ENCODE measurements at places on chromosomes 1 and 21.

GRCh38 chr1:209268479-209268878 lies 315.0 kb upstream of the CAMK1G start:
- no peak for DNase-seq

- no peak for DNase-seq
Observed at GRCh38 chr1:103112546-103112945, 4.2 kb upstream of the COL11A1 start.

- DNase-seq: no peak
Observed at GRCh38 chr1:205496661-205497060, 7.8 kb upstream of the CDK18 start.

DNA sequence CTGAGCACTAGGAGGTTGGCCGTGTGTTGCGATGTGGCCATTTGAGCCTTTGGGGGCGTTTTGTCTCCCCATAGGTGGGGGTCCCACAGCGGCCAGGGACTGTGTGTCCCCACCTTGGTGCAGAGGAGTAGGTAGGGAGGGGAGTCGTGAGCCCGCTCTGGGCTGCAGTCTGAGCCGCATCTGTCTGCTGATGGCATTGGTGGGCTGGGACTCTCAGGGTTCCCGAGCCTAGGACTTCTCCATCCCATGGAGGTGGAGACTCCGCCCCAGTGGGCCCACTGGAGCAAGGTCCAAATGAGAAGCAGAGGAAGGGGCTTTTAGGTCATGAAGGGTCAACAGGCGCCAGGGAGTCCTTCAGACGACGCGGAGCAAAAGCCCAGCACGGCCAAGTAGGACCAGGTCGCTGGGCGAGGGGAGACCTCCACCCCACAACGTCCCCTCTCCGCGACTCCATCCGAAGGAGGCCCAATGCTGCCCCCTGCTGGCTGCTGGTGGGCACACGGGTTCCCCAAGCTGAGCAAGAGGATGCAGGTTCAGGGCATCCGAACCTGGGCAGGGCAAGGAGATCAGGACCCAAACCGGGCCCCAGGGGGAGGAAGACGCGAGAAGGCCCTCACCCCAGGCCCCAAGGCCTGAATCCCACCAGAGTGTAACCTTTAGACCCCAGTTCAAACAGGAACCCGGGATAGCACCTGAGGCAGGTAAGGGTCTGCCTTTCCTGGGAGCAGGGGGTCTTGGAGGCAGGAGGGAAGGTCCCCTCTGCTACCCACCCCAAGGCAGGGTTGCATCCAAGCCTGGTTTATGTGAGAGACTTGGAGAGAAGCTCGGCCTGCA lies 14.9 kb downstream of the TTC34 start:
- peak; percentile 62 for DNase-seq

- DNase-seq: no peak
Observed at GRCh38 chr21:44681861-44682579, at the start of gene KRTAP12-1. KRTAP12-1 (minus strand) TSS chr21:44682163; CDS start chr21:44682123, 40 bp downstream.

- no peak for DNase-seq
Observed at GRCh38 chr21:25518491-25518911, 88.8 kb downstream of the MRPL39 start.

GRCh38 chr1:230090194-230090711 lies 23.2 kb downstream of the GALNT2 start:
- DNase-seq: no peak

DNA sequence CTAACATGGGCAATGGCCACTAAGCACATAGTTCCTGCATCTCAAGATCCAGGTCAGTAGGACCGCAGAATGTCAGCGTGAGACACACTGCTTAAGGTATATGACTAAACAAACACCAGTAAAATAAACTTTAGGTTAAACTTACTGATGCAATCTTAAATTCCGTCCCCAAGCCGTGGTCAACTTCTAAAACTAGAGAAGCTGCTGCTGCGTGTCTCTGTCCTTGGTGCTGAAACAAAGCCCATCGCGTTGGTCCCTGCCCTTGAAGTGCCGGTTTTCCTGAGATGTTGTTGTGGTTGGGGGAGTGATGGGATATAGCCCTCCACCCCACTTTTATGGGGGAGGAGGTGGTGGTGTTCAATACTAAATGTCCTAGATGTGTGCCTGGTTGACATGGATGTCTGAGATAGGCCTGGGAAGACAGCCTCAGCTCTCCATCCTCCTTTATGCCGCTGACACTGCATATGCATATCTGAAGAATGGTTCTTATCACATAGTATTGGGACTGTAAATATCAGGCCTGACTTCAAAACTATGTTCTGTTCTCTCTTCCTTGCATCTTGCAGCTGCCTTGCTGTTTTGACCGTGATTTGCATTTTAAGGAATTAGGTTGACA lies 72.0 kb upstream of the KCNA3 start:
- DNase-seq: peak; percentile 42

DNA sequence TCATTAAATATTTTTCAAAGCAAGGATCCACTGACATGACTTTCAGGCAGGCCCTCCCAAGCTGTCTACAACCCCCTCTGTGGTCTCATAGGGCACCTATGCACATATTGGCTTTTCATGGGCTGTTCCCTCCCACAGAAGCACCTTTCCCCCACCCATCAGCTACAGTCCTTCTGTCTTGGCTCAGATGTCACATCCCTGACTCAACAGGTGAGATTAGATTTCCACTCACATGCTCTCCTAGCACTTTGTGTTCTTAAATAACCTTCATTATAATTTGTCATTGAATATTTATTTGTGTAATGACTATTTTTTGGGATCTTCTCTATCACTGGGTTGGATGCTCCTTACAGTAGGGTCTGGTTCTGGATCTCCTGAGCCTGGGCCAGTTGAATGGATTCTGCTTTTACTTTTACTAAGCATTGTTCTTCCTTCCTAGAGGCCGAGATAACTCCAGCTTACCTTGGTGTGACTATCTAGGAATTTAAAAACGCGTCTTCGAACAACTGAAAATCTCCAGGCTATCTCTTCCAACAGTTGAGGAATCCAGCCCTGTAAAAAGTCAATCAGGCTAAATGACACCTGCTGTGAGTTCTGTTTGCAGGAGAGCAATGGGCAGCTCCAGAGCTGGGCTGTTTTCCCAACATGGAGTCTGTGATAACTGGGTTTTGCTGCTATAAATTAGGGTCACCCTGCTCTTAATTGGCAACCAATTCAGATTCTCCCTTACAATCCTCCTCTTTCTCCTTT lies 16.2 kb downstream of the ROR1 start:
- DNase-seq: no peak

GRCh38 chr1:156624814-156625435 lies 5.7 kb downstream of the HAPLN2 start:
- no peak for DNase-seq

DNA sequence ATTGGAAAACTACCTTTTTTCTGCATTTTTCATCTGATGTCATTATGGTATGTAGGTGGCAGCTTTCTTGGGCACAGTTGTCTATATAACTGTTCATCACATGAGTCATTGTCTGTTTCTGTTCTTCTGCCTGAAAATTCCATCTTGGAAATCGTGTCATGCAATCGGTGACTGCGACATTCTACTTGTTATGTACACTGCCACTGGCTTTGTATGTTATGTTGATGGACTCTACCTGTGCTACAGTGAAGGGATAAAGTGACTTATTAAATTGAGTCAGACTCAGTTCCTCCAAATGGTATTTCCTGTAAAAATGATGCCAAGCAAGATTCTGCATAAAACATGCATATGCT lies 8.6 kb downstream of the SMAP2 start:
- DNase-seq: peak; percentile 28

- DNase-seq: no peak
Observed at GRCh38 chr21:37744551-37744950, 171.7 kb downstream of the KCNJ6 start.

DNA sequence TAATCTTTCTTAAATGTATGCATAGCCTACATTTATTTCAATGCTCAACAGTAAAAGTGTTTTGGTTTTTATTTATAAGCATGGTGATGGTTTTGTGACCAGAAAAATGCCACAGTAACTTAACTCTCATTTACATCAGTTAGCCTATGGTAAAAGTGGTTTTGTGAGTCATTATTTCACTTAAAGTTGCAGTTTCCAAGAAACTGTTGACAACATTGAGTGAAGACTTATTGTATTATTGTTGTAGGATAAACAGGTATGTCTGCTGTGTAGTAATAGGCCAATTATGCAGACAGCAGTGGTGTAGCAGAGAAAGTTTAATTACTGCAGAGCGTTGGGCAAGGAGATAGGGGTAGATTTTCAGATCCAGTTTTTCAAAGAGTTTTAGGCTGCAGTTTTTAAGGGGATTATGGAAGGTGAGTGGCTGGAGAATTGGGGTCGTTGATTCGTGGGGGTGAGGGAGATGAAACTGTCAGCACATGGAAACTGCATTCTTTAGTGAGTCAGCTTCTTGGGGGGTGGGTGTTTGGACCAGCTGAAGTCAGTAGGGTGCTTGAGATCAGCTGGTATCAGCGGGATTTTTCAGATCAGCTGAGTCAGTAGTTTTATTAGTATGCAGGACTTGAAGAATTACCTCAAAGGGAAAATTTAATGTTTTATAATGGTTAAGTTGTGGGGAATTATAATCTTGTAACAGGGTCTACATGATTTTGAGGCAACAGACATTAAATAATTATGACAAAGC lies 168.7 kb upstream of the FMN2 start:
- DNase-seq: peak; percentile 26

DNA sequence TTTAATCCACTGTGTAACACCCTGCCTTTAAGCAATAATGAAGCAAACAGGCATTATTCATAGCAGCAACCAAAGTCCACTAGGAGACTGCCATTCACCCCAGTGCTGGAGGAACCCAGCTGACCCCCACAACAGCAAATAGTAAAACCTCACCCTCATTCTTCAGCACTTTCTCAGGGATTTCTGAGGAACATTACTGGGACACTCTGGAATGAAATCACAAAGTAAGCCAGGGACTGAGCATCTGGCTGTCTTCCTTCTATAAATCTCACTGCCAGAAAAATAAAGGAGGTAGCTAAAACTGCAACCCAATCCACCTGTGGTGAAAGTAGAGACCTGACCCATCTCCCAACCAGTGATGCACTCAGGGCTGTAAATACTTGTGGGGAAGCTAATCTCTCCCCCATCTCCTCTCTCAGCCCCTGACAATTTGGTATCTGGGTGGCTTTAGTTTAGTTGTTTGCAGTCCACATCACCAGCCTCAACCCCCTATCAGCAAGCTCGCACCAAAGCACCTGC lies 47.1 kb downstream of the COL6A1 start:
- DNase-seq: no peak

- no peak for DNase-seq
Observed at GRCh38 chr21:43924421-43925095, 59.5 kb downstream of the AGPAT3 start.

DNA sequence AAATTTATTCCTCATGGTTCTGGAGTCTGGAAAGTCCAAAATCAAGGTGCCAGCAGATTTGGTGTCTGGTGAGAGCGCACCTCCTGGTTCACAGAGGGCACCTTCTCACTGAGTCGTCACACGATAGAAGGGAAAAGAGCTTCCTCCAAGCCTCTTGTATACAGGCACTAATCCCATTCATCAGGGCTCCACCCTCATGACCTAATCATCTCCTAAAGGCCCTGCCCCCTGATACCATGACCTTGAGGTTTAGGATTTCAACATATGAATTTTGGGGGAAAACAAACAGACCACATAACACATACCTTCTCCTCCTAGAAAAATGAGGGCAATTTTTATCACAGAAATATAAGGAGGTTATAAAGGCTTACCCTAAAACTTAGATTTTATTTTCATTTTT lies 88.0 kb upstream of the NFIA start:
- no peak for DNase-seq

DNA sequence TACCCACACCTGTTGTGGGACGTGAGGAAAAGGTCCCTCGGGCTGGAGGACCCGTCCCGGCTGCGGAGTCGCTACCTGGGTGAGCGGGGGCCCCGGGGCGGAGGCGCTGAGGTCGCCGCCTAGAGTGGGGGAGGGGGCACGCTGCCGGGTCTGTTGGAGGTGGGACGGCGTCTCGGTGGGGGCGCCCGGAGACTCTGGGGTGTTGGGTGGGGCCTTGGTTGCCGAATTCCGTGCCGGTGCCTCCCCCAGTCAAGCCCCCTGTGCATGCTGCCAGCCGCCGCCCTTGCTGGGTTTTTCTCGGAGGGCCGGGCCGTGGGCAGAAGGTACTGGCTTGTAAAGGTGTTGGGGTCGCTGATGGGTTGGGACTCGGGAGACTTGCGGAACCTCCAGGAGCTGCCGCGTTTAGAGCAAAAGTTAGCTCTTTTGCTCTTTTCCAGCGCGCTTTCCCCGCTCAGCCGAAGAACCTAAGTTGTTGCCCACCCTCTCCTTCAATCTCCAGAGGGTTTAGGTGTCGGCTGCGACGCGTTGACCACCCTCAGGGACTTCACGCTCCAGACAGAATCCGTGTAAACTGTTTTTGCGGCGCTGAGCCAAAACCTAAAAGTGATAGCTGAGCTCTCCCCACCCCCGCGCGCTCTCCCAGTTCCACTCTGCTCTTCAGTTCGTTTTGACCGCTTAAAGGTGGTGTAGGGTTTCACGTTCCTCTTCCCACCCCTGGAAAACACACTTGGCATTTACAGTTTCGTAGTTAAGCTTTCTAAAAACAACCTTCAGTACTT lies at the start of gene MPC2:
Gene MPC2, minus strand, starts transcription at position 143 of the 779 bp plus-strand sequence. CDS start 1,231 bp downstream, outside the sequence.
- peak; percentile 52 for DNase-seq

DNA sequence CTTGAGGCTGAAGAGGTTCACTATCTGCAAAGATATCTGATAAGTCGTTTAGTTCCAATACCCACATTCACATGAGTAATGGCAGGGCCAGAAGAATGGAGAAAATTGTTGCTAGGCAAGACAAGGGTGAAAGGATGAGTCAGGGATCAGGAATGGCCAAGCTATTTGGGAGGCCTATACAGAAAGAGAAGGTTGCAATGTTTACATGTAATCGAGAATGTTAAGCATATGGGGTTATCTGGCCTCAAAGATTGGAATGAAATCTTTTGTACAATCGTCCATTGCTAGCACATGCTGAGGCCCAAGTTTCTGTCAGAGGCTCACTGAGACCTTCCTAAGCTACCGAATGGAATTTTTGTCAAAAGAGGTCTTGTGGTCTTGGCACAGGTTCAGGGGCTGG lies 299.9 kb upstream of the PLD5 start:
- no peak for DNase-seq

- DNase-seq: no peak
Observed at GRCh38 chr1:180158149-180159147, 3.8 kb downstream of the QSOX1 start.

GRCh38 chr1:43779805-43780403 lies 72.6 kb downstream of the ST3GAL3 start:
- DNase-seq: peak; percentile 17

- DNase-seq: no peak
Observed at GRCh38 chr1:159266832-159267231, 35.3 kb upstream of the FCER1A start.

DNA sequence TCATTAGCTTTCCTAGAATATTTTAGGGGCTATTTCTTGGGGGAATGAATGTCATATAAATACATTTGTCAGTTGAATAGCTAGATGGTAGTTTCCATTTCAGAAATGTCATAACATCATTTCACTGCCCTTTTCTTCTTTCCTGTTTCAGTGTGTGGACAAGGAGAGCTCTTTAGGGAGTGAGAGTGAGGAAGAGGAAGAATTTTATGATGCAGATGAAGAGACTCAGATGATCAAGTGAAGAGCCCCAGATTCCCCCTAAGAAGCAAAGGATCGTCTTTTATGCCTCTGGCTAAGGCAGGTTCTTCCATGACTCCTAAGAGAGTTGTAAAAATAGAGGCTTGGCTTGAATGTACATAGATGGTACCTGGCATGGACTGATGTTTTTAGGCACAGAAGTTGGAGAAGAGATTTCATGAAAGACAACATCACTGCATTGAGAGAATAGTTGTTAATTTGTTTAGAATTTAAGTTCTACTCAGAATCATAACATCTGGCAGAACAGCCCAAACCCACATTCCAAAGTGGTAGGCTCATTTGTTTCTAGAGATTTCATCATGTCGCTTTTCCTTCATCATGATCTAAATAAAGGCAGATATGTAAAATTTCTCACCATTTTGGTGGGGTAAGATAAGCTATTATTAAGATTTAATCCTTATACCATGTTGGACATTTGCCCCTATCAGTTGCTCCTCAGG lies 44.2 kb upstream of the MAB21L3 start:
- DNase-seq: no peak

GRCh38 chr21:39553331-39553730 lies 59.4 kb upstream of the B3GALT5 start:
- no peak for DNase-seq
